Upper lobe of right lung (tissue), 1 donor: ENCODE measurements at places on chromosomes 3 and 15.
A peak's percentile ranks its signal among the peaks of the same experiment; 100 is the strongest.

- no peak for DNase-seq
Observed at GRCh38 chr15:100168787-100169186, 173.0 kb downstream of the ADAMTS17 start.

- no peak for DNase-seq
Observed at GRCh38 chr3:155497930-155498647, 204.6 kb upstream of the STRIT1 start.

GRCh38 chr15:63900306-63900705 is 66.6 kb upstream of the HERC1 start:
- DNase-seq = no peak

- DNase-seq = no peak
Observed at GRCh38 chr3:8490079-8490552, 11.5 kb upstream of the LMCD1 start.

DNA sequence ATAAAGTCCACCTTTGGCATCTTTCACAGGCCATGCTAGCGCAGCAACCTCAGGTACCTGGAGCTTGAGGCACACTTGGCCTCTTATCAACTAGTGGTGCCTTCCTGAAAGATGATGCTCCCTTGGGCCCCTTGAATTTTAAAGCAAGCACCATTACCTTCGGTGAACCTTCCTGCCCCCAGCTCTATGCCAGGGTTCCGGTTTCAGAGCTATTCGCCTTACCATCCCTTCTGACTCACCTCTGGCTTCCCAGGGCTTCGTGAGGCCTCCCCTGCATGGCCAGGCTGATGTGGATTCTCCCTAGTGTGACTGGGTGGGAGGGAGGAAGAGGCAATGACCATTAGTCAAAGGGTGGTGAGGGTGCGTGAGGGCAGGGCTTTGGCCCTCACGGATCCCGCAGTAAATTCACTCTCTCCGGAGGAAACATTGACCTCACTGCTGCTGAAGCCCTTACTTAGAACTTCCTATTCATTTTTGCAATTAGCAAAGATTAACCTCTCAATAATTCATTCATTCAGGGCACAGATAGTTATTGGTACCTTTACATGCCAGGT is 16.3 kb downstream of the BHLHE40 start:
- no peak for DNase-seq

GRCh38 chr3:109548192-109548938 is 211.0 kb upstream of the DPPA4 start:
- DNase-seq = no peak

- DNase-seq = no peak
Observed at GRCh38 chr15:73724212-73724611, 28.9 kb downstream of the INSYN1 start.

GRCh38 chr3:128153156-128154041 is at the start of gene EEFSEC:
EEFSEC (plus strand) TSS chr3:128153481; CDS start chr3:128153508, 27 bp downstream.
- peak; percentile 93 for DNase-seq

DNA sequence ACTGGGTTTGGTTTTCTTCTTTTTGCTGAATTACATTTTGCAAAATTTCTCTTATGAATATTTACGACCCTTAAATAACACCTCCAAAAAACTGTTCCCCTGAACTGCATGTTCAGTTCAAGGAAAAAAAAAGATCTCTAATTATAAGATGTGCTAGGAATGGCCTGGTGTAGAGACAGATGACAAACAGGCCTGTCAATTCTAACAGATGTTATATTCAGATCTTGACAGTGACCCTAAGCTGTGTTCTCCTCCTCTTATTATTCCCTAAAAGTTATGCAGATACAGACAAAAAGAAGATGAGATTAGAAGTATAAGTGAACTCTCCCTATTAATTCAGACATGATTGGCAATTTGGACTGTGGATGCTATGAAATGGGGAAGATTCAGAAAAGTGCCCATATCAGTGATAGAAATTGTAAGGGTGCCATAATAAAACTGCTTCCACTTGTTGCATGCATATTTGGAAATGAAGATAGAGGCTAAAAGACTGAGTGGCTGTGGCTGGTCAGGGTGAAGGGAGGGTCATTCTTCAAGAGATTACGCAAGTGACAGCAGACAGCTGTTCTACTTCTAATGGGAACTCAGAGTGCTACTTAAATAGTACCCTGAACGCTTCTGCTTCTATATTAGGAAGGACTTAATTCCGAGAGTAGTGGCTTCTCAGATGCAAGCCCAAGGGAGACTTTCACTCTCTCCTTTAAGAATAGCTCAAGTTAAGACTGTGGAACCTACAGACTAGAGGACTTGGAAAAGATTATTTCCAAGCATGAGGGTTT is 75.5 kb downstream of the ADAMTS9 start:
- DNase-seq = no peak

- DNase-seq = no peak
Observed at GRCh38 chr3:134340982-134341365, 33.3 kb downstream of the AMOTL2 start.

- no peak for DNase-seq
Observed at GRCh38 chr3:83193526-83193925, 1432.1 kb upstream of the GBE1 start.

GRCh38 chr3:78712270-78712669 is 1055.5 kb downstream of the ROBO1 start:
- DNase-seq = no peak

DNA sequence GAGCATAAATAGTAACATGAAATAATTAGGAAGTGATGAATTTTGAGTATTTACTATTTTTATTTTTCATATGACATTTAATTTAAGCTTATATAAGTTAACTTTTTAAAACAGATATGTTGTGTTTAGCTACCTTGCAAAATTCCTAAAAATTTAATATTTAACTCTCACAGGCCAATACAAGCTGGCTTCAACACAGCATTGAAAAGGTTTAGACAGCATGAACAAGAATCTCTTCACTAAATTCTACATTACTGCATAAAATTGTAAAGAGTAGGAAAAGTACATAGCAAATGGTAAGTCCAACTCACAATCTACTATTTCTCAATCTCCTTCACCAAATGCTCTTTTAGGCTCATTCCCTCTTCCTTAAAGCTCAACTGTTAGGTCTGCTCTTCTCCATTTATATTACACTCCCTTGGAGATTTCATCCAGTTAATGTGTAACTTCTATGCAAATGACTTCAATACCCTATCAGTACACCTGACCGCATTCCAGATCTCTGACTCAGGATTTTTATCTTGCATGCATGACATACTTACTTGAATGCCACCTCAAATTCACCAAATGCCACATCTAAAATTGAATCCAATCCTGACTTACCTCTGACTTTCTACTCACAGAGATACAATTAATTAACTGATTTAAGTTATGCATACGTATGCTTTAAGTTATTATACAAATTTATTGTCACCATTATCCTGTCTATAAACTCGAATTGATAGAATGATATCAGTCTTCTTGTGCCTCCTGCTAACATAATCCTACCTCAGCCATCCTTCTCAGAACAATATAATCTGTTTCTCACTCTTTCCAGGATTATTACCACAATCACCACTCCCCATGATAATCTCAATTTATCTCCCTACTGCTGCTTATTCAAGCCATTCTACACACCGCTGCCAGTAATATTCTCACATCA is 127.0 kb downstream of the STAG1 start:
- no peak for DNase-seq

DNA sequence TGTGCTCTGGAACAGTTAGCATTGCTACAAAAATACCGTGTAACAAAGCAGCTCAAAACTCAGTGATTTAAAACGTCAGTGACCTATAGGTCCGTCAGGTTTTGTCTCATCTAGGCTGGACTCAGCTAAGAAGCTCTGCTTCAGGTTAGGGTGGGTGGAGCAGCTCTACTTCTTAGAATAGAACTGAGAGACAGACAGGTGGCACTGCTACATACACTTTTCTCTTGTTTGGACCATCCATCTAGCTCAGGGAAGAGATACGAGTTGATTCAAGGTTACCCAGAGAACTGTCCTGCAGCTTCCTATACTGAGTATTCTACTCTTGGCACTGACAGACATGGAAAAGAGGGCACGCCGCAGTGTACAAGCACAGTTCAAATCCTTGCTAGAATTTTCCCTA is 456.1 kb downstream of the IGSF11 start:
- no peak for DNase-seq

DNA sequence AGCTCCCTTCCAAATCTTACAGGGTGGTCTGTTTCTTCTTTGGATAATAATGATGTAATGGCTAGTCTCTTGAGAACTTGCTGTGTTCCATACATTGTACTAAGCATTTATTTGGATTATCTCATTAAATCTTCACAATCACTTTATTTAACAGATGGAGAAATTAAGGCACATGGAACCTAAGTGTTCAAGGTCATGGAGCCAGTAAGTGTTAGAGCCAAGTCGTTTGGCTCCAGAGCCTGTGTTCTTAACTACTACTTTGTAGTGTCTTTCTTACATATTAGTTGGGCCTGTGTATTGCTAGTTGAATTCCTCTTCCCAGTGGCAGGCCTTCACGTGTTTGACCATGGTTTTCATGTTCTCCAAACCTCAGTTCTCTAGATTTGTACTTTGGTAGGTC is 177.8 kb downstream of the ATG7 start:
- no peak for DNase-seq

- no peak for DNase-seq
Observed at GRCh38 chr3:183878071-183878470, 6.6 kb downstream of the PARL start.

- no peak for DNase-seq
Observed at GRCh38 chr15:80202641-80203360, 49.2 kb downstream of the CTXND1 start.

DNA sequence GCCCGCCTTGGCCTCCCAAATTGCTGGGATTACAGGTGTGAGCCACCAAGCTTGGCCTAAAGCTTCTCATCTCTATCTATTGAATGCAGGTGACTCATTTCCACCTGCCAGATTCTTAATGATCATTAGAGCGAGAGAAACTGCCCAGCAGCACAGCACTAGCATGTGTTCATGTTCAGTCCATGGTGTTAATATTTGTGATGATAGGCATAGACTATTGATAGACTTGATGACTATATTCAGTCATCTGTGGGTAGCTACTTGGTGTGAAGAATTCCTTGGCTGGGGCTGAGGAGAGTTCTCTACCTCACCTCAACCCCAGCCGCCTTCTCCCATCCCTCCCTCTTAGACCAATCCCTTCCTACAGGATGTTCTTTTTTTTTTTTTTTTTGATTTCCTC is 60.0 kb downstream of the ST6GAL1 start:
- no peak for DNase-seq

- no peak for DNase-seq
Observed at GRCh38 chr15:48646331-48646730, 822 bp upstream of the FBN1 start.

DNA sequence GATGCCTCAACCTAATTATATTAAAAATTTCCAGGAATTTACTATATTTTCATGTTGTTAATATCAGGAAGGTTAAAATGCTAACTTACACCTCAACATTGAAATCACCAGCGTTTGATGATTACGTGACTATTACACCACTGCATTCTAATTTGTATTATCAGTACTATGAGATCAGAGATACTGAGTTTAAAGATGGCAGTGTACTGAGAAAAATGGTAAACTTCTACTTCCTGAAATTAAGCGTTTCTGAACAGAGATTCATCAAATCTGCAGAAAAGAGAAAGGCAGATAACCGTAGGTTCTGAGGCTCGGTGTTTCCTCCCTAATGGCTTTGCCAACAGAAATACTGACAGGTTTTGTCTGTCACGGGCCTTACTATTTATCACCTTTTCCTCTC is 69.9 kb downstream of the CRTC3 start:
- no peak for DNase-seq

DNA sequence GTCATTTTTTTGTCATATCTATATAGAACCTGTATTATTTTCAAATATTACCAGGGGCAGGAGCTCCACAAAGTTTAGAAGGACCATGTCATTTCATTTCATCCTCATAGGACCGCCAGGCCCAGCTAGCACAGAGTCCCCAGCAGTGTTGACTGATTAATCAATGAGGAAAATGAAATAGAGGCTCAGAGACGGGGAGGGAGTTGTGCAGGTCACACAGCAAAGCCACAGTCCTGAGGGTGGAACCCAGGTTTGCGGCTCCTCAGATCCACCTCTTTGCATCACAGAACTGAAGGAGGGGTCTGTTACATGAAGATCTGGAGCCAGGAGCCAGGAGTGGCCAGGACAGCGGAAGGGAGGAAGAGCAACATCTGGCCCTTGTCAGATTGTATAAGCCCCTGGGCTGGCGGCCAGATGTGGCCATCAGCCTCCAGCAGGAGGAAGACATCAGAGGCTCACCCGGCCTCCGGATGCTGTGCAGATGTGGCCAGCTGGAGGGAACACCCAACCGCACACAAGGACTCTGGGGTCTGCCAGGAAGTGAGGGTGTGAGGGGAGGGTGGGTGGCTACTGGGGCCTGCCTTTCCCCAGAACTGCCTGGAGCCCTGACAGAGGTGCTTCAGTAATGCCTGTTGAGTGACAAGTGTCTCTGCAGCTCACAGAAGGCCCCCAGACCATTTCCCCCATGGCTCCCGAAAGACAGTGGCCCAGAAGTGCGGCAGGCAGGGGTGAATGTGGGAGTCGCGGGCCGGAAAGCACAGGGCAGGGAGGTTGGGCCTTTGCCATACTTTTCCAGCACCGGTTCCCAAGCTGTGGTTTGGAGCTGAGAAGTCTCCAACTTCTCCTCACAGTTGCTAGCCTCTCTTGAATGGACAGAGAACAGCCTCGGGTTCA is 21.3 kb downstream of the EFCC1 start:
- DNase-seq = peak; percentile 80

GRCh38 chr3:20101041-20101440 is 60.8 kb downstream of the KAT2B start:
- DNase-seq = no peak

DNA sequence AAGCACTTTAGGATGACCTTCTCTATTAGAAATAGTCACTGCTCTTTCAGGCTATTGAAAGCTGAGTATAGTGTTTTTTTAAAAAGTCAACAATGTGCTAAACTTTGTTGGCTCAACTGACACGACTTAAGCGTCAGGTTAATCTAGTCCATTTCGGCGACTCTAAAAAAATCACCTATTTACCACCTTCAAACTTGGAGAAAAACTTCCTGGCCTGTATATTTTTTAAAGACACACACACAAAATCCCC is 517.8 kb downstream of the FOXP1 start:
- no peak for DNase-seq

DNA sequence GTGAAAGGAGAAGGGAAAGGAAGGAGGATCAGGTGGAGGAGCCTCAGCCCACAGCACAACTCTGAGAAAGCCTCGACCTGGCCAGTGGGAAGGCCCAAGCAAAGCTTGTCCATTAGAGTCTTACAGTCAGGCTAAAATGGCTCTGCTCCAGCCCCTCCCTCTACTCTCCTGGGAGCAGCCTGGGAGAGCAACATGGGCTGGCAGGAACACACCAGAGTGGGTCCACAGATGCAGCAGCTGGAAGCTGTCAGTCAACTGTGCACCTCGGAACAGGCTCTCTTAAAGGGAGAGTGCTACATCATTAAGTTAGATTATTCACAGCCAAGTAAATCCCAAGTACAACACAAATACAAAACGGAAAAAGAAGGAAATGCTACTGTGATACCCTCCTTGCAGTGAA is 98.0 kb upstream of the LIMD1 start:
- no peak for DNase-seq

- no peak for DNase-seq
Observed at GRCh38 chr15:59271595-59272201, 65.1 kb downstream of the LDHAL6B start.
